ENCODE measurements at places on chromosomes 5 and 9.

DNA sequence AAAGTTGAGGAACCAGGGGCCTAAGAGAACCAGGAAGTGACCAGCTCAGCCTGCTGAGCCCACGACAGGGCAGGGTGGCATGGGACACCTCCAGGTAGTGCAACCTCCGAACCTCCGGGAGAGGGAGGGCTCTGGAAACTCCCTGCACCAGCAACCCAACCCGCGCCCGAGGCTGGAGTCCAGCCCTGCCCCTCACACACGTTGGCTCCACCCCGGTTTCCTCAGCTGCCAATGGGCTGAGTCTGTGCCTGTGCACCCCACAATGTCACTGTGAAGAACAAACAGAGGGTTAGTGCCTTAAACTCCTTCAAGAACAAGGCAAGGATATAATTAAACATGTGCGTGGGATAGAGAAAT lies 17.0 kb upstream of the UNC5A start:
- DNase-seq: no peak

DNA sequence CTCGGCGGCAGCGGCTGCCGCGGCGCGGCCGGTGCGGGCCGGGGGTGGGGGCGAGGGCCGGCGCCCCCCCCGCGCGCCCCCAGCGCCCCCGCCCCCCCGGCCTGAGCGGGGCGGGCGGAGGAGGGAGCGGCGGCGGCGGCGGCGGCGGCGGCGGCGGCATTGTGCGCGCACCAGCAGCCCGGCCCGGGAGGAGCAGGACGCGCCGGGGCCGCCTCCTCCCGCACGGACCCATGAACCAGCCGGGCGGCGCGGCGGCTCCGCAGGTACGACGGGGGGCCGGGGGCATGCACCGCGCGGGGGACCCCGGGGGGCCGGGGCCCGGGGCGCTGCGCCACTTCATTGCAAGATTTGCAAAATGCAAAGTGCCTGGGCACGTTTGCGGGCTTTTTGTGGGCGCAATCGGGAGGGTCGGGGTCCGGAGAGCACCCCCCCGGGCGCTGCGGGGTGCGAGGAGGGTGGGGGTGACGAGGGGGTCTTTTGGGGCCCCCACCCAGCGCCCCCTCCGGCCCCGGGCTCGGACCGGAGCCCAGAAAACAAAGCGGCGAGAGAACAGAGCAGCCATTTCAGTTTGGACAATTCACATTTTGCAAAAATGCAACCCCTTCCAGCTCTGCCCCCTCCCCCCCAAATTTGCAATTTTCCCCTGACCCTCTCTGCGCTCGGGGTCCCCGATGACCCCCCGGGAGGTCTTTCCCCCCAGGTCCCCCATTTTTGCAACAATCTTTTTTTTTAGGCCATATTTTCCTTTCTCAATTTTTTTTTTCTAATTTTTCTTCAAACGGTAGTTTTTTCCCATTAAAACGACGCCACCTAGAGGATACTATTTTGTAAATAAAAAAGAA lies at the start of gene ZNF618:
ZNF618 (plus strand) TSS at position 159 of the 842 bp plus-strand sequence; CDS start at position 231, 72 bp downstream.
- DNase-seq: peak; percentile 8

- DNase-seq: no peak
These were observed 141.7 kb downstream of the HTR1A start for GRCh38 chr5:63820577-63820976.

DNA sequence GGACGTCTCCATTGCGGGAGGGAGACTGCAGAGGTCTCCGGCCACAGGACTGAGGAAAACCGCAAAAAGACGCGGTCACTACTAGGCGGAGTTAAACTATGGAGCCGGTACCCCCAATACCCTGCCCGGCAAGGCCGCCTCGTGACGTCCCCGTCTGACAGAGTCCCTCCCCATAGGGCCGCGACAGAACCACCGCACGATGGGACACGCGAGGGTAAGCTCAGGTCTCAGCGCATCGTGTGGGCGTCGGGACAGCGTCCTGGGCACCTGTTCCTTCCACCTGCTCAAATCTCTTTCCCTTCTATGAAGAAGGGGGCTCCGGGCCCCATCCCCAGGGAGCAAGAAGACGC lies 35.2 kb upstream of the GLDC start:
- DNase-seq: peak; percentile 65

DNA sequence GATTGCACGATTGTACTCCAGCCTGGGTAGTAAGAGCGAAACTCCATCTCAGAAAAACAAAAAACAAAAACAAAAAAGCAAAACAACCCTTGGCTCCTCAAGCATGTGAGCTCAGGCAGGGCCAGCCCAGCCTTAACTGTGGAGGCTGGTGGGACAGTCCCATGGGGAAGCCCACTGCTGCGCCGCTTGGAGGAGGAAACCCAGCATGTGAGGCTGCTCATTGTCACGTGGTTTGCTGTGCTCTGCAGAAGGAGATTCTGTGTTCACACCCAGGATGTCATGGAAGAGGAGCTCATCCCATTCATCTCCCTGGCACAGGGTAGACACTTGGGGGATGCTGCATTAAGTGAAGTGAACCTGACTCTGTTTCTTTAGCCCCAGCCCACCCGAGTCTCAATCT lies 4.0 kb downstream of the ZBED3 start:
- no peak for DNase-seq

DNA sequence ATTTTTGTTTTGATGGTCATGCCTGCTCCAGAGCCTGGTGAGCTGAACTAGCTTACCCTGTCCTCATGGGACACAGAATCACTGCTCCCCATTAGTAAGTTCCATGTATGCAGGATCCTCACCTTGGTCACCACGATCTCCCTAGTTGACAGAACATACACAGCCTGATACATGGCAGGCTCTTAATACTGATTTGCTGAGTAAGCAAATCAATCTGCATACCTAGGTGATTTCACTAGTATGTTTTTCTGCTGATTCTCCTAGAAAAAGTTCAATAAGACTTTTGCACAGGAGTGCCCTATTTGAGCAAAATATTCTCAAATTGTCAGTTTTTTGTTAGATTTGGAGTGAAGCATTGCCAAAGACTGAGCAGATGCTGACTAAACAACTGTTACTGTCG lies 113.7 kb downstream of the ACER2 start:
- DNase-seq: no peak

- DNase-seq: no peak
These were observed 138.6 kb downstream of the ARL15 start for GRCh38 chr5:54171645-54172384.

- no peak for DNase-seq
These were observed 175.9 kb downstream of the ENC1 start for GRCh38 chr5:74464512-74465209.

DNA sequence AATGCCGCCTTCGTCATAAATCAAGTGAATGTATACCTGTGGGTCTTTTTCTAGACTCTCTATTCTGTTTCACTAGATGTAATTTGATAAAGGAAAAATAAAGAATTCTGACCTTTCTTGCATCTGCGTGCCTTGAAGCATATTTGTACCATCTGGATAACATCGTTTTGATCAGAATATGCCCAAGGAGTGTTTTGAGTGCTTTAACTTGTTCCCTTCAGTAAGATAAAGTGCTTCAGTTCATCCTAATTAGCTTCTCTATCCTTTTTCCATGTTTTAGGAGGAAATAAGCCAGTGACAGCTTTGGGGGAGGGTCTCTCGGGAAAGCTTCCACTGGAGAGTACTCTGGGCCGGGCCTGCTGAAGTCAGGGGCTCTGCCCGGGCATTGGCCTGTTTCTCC lies 113.5 kb upstream of the DAP start:
- DNase-seq: no peak

GRCh38 chr5:16454686-16455085 lies 10.9 kb downstream of the ZNF622 start:
- DNase-seq: no peak

DNA sequence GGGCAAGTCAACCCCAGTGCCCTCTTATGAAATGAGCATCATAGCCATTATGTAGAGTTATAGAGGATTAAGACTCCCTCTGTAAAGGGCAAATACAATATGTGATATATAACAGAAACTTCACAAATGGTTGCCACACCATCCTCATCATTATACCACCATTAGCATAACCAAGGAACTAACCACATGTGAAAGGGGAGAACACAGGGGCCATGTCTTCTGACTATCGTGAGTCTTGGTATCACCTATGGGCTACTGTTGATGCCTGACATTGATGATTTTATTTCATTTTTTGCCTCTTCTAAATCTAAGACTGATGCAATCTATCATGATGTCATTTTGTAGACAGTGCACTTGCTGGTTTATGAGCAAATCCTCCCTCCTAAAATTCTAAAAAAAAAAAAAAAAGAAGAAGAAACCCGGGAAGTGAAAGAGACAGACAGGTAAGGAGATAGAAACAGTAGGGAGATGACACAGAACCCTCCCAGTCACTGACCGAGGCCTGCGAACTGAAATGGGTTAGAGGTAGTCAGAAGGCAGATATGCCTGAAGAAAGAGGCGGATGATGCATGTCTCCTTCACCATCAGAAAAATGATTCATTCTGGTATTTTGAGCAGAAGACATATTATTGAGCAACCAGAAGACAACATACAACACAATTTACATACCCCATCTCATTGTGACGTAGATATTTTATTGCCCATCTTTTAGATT lies 266.0 kb downstream of the DMAC1 start:
- DNase-seq: no peak

GRCh38 chr9:7300484-7300883 lies 499.1 kb downstream of the DMAC1 start:
- DNase-seq: no peak

GRCh38 chr9:95462249-95463147 lies 54.3 kb downstream of the PTCH1 start:
- peak; percentile 85 for DNase-seq

DNA sequence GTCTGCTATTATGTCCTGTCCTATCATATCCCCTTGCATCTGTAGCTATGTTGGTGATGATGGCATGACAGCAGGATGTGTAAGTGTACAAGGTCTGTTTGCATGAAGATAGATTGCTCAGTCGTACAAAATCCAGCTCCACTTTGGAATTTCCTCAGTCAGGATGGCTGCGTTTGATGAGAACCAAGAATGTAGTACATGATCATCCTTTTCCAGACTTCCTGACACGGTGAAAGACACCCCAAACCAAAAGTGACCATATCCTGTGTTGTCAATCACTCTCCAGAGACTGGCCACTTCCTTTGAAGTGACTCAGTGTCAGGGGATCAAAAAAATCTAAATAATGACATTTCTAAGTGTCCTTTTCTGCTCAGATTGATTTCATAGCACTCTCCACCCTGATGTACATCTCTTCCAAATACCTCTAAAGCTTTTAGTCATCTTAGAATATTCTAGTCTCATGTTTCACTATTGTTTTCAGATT lies 213.4 kb downstream of the PLK2 start:
- no peak for DNase-seq

- DNase-seq: no peak
These were observed 348.8 kb upstream of the TNC start for GRCh38 chr9:115466756-115467155.

- no peak for DNase-seq
These were observed 16.8 kb downstream of the IL33 start for GRCh38 chr9:6232336-6232945.

- peak; percentile 69 for DNase-seq
These were observed 92.9 kb upstream of the MTAP start for GRCh38 chr9:21709464-21710058.

DNA sequence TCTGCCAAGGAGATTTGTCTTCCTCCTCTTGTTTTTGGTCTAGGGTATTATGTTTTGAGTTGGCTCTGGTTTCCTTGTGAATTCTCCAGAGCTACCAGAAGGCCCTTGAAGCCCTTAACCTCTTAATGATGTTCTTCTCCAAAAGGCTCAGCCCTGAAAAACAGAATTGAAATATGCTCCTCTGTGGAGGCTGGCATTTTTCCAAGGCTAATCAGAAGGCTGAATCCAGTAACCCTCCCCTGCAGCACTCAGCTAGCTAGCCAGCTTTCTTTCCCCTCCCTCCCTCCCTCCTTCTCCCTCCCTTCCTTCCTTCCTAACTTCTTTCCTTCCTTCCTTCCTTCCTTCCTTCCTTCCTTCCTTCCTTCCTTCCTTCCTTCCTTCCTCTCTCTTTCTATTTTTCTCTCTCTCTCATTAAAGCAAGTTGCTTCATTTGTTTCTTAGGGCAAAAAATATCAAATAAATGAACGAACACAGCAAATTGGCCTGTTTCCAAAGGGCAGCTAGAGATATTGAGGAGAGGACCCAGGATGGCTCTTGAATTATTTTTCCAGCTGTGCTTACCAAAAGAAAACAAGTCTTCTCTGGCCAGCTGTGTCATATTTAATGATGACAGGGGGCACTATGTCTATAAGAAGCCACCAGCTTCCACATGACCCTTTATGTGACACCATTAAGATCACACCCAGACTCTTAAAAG lies 38.7 kb downstream of the JAKMIP2 start:
- no peak for DNase-seq

- no peak for DNase-seq
These were observed 460.8 kb upstream of the SMARCA2 start for GRCh38 chr9:1554081-1555035.

- DNase-seq: no peak
These were observed 2.8 kb downstream of the ADGRD2 start for GRCh38 chr9:124452841-124453585.

GRCh38 chr9:2087500-2088313 lies 72.6 kb downstream of the SMARCA2 start:
- DNase-seq: peak; percentile 64

- DNase-seq: no peak
These were observed 159.0 kb downstream of the NR2F1-AS1 start for GRCh38 chr5:93421987-93422401.

DNA sequence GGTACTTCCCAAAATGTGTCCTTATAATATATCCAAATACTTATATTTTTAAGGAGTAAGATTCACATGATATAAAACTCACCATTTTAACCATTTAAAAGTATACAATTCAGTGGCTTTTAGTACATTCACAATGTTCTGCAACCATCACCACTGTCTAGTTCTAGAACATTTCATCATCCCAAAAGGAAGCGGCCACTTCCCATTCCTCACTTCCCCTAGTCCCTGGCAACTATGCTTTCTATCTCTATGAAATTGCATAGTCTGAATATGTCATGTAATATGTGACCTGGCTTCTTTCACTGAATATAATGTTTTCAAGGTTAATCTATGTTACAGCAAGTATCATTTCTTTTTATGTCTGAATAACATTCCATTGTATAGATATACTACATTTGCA lies 615.1 kb upstream of the SGCD start:
- no peak for DNase-seq

DNA sequence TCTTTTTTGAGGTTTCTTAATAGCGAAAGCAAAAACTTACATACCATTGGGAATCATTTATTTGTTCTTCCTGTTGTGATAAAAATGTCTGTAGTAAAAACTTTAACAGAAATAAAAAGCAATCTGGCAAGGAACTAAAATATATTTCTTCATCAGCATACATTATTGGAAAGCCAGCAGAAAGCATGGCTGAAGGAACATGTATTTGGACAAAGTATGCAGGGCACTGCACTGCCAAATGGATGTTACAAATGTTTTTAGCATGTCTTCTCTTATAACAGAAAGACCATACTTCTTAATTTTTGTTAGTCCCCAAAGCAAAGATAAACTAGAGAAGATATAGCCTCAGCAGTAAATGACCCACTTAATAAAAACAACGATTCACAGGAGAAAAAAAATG lies 80.5 kb downstream of the SMIM15 start:
- no peak for DNase-seq

GRCh38 chr5:145762833-145763232 lies 72.3 kb downstream of the PRELID2 start:
- no peak for DNase-seq

- DNase-seq: no peak
These were observed 17.4 kb upstream of the C9orf72 start for GRCh38 chr9:27590651-27591050.

- DNase-seq: no peak
These were observed 20.8 kb downstream of the STKLD1 start for GRCh38 chr9:133396952-133397351.

All from CD4-positive, alpha-beta T cell treated with Interleukin-12 subunit alpha and Interleukin-12 subunit beta, for 1 hour (primary cell).